ENCODE measurements at places on chromosomes 7 and 10.

- no peak for DNase-seq
These were observed 40.0 kb upstream of the INSIG1 start for GRCh38 chr7:155257482-155258225.

DNA sequence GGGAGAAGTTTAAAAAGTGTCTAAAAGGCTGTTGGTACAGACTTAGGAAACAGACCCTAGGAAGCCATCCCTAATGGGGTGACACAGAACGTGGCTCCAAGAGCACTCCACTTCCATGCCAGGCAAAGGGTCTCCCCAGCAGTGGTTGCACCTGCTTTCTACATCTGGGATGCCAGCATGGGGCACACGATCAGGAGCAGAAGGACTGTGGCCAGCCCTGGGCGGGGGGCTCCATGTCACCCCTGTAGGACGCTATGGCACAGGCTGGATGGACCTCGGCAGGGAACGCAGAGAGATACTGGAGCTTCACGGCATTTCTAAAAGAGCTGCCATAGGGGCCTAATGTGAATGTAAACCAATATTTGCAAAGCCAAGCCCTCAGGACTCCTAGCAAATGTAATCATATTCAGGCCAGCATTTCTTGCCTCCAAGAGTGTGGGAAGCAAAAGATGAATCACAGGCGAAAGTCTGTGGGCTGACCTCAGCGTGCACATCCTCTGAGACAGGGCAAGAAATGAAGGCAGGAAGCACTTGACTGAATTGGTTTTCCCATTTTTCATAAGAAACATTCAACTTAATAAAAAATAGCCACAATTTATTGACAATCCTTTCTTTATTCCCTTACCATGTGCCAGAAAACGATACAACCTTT is 93.9 kb downstream of the ATXN7L1 start:
- DNase-seq: no peak

GRCh38 chr10:16915300-16915699 is 98.1 kb upstream of the RSU1 start:
- DNase-seq: peak; percentile 22

DNA sequence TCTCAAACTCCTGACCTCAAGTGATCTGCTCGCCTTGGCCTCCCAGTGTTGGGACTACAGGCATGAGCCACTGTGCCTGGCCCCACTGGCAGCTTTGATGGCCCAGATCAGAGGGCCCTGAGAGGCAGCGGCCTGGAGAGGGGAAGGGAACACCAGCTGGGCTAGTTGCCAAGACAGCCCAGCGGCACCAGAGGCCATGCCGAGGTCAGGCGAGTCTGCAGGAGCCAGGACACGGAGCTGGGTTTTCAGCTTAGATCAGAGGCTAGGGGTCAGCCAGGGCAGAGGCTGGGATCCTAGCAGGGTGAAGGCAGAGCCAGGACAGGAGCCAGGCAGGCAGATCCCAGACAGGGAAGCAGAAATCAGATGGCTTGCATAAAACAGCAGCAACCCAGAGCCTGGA is 92.9 kb downstream of the MYL10 start:
- DNase-seq: no peak

DNA sequence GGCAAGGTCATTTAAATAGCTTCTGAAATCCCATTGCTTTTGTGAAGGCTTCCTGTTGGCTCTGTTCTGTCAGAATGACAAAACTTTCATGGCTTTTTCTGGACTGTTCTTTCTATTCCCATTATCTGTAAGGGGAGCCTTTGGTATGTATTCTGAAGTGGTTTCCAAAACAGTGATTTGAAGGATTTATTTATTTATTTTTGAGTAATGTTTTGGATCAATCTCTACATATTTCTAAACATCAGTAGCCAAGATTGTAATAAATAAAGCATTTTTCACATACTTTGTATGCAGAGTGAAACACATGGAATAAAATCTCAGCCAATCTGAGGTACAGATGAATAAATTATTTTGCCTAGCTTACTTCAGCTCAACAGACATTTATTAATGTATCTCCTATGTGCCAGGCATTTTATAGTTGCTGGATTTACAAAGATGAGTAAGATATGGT is 121.1 kb downstream of the BBS9 start:
- DNase-seq: no peak

DNA sequence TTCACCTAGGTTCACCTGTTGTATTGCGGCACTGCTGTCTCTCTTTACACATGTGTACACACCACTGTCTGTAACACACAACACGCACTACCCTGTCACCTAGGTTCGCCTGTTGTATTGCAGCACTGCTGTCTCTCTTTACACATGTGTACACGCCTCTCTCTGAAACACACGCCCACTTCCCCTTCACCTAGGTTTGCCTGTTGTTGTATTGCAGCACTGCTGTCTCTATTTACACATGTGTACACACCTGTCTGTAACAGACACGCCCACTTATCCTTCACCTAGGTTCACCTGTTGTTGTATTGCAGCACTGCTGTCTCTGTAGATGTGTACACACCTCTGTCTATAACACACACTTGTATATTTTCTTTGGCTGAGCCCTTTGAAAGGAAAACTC is 51.5 kb downstream of the WDR37 start:
- DNase-seq: no peak

DNA sequence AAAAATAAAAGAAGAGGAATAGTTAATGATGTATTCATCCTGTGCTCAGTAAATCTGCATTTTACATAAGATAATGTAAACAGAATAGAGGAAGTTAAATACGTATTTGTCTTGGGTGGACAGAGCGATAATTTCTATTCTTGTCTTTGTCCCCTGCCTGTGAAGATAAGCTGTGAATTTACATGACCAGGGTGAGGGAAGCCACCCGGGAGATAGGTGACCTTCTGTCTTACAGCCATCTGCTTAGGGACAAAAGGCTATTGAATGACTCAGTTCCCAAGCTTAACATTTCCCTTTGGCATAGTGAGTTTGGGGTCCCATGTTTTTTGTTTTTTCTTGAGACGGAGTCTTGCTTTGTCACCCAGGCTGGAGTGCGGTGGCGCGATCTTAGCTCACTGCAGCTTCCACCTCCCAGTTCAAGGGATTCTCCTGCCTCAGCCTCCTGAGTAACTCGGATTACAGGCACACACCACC is 88.7 kb upstream of the KCTD7 start:
- no peak for DNase-seq

- no peak for DNase-seq
These were observed 10.5 kb downstream of the TDRD1 start for GRCh38 chr10:114189700-114190099.

- DNase-seq: no peak
These were observed 3.3 kb upstream of the DENND10 start for GRCh38 chr10:119100434-119101238.

DNA sequence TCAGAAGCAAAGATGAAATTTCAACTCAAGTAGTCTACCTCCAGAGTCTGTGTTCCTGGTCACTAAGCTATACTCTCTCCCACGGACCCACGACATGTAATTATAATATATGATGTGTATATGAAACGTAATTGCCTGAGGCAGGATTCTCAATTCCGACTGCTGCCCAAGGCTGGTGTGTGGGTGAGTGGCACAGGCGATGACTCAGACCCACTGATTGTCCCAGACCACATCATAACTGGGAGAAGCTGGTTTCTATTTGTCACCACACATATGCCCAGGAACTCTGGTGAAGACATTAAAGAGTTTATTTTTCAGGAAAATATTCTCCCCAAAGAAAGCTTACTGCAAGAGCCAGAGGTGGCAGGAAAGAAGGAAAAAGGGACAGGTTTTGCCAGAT is 219.3 kb downstream of the JAZF1 start:
- DNase-seq: peak; percentile 45

DNA sequence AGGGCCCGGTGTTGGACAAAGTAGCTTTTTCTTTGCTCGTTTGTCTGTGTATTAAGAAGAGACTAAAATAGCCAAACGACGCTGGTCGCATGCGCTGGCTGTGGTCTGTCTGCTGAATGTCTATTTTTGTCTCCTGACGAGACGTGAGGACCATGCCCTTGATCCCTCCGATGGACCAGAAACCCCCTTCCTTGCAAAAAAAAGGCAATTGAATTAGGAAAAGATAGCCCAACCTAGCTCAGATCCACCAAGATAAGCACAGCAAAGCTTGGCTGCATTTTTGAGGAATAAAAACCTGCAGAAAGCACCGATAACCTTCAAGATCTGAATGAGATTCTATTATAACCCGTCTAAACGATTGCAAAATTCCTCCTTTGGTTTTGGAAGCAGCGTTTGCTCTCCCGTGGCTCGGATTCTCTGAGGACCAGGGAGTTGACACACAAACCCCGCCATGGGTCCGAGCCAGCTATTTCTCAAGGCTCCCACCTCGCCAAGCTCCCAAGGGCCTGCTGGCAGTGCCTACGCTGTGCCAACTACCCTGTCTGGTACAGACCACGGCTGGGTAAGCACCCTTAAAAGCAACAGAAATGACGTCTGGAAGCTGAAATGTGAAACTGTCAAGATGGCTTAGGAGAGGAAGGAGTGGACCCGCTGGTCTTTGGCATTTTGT is 17.7 kb upstream of the TTYH3 start:
- peak; percentile 49 for DNase-seq

All from NB4 (cell line).